Hepatocyte (in vitro differentiated cells): ENCODE measurements at places on chromosomes 1 and 21. TPM values are rescaled to one million over a fixed set of nuclear protein-coding genes. Genes with fewer than 3 reads are reported as not detected.
A peak's percentile ranks its signal among the peaks of the same experiment; 100 is the strongest.

TMEM200B gene
- polyA plus RNA-seq: 8.3 and 11.0 TPM in 2 replicates

CD5L gene
- polyA plus RNA-seq: not detected in 2 replicates

- H3K4me1 ChIP-seq: peaks cover 4% of the 10 kb centered on the region
- H3K27ac ChIP-seq: peak overlapping the region; percentile 71
- H3K27me3 ChIP-seq: peaks cover 8% of the 10 kb centered on the region
Measured at GRCh38 chr1:90850181-90850897, 133.2 kb upstream of the BARHL2 start.

DNA sequence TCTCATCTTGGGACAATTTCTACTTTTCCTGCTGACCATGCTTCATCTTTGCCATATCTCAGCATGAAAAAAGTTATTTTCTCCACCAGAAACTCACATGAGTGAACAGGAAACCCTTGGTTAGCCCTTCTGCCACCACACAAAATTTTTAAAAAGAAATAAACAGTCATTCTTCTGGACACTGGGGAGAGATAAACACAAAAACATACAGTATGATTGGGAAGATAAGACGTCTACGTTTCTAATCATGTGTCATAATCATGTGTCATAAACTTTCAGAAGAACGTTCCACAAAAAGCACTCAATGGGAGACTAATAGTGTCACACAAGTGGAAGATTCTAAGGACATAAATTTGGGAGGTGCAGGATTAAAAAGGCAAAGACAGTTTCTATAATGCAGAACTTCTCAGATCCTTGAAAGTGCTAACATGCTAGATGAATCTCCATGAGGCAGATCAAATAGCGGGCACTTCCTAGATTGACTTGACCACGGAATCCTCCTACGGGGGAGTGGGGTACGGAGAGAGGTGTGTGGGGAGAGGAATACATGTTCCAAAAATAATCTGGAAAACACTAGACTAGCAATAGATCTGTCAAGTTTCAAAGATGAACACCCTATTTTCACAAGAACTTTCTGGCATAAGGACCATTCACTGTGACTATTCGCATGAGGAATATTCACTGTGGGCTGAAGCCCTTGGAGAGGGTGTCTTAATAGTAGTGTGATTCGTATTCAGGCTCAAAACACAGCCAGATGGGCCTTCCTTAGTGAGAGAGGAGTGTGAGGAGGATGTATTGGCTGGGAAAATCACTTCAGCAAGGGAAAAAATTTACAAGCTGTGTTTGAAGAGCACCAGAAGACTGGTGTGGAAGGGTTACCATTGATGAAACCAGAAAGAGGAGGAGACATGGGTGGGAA lies 206.7 kb downstream of the SETD4 start:
- H3K4me3 ChIP-seq: no peak overlapping the region
- H3K4me1 ChIP-seq: no peaks in the 10 kb centered on the region
- no peak for DNase-seq
- no peaks in the 10 kb centered on the region for H3K27me3 ChIP-seq

- peak; percentile 67 for DNase-seq
- no peaks in the 10 kb centered on the region for H3K36me3 ChIP-seq
- no peaks in the 10 kb centered on the region for H3K27me3 ChIP-seq
- peaks cover 15% of the 10 kb centered on the region for H3K4me1 ChIP-seq
Measured at GRCh38 chr1:22114083-22115012, 28.5 kb downstream of the WNT4 start.

DNA sequence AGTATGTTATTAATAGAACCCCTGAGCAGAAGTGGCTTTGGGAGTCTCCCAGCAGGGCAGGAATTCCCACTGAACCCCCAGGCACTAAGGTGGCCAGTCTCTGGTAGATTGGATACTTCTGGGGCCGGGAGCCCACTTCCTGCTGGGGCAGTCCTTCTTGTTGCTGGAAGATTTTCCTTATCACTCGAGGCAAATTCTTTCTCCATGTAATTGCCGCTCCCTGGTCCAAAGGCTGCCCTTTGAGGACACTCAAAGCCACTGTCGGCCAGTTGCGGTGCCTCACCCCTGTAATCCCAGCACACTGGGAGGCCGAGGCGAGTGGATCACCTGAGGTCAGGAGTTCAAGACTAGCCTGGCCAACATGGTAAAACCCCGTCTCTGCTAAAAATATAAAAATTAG lies 22.6 kb upstream of the TNFRSF1B start:
- DNase-seq: peak; percentile 67
- H3K27me3 ChIP-seq: no peaks in the 10 kb centered on the region
- no peaks in the 10 kb centered on the region for H3K36me3 ChIP-seq
- H3K4me1 ChIP-seq: peaks cover 31% of the 10 kb centered on the region
- H3K27ac ChIP-seq: peak overlapping the region; percentile 88
